Forelimb muscle (tissue), 1 donor: ENCODE measurements at places on chromosomes 6 and 20. TPM values are rescaled to one million over a fixed set of nuclear protein-coding genes. Genes with fewer than 3 reads are reported as not detected.
A peak's percentile ranks its signal among the peaks of the same experiment; 100 is the strongest.

The DDO gene
- 0.95 TPM for polyA plus RNA-seq

The SSTR4 gene
- not detected for polyA plus RNA-seq

The EMILIN3 gene
- 27.5 TPM for polyA plus RNA-seq

DNA sequence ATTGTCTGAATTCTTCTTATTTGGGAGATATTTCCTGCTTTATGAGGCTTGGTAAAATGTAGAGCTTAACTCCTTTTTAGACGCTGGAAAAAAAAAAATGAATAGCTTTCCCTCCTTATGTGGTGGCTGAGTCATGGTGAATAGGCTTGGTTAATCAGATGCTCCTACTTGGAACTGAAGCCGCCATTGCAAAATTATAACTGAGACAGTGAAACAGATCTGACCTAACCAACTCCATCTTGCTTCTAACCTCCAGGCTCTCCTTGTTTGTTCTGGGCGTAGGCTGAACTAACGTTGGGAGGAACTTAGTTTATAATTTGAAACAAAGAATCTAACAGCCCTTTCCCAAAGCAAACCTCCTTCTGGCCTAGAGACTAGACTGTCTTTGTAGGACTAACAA lies 43.2 kb upstream of the PLCB4 start:
- DNase-seq, result no peak

GRCh38 chr6:127190552-127190951 lies 72.1 kb downstream of the RSPO3 start:
- DNase-seq, result peak; percentile 32

GRCh38 chr20:57306747-57307146 lies 22.9 kb upstream of the SPO11 start:
- DNase-seq, result no peak

The DPPA5 gene
- not detected for polyA plus RNA-seq

- DNase-seq, result no peak
Measured at GRCh38 chr6:151478670-151479069, 15.1 kb upstream of the CCDC170 start.

The B4GALT5 gene
- 31.4 TPM for polyA plus RNA-seq

- DNase-seq, result peak; percentile 5
Measured at GRCh38 chr20:62454904-62455636, 20.7 kb downstream of the GATA5 start.

DNA sequence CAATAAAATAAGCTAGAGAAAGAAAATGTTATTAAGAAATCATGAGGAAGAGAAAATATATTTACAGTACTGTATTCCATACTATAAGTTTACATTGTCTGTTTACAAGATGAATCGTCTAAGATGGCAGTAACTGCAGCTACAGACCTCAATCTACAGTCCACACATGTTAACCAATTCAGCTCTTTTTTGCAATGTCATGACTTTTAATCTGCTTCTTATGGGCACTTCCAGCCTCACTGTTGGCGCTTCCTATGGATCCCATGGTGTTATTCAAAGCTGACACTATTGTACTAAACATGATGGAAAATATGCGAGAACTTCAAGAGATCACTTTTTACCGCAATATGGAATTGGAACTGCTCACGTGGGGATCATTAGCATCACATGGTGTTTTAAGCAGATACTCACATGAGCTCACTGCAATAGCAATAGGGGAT lies 451.5 kb upstream of the CITED2 start:
- DNase-seq, result no peak

GRCh38 chr20:32251470-32251869 lies 26.0 kb upstream of the KIF3B start:
- DNase-seq, result no peak

GRCh38 chr20:1809131-1809572 lies 86.1 kb upstream of the SIRPA start:
- DNase-seq, result no peak

DNA sequence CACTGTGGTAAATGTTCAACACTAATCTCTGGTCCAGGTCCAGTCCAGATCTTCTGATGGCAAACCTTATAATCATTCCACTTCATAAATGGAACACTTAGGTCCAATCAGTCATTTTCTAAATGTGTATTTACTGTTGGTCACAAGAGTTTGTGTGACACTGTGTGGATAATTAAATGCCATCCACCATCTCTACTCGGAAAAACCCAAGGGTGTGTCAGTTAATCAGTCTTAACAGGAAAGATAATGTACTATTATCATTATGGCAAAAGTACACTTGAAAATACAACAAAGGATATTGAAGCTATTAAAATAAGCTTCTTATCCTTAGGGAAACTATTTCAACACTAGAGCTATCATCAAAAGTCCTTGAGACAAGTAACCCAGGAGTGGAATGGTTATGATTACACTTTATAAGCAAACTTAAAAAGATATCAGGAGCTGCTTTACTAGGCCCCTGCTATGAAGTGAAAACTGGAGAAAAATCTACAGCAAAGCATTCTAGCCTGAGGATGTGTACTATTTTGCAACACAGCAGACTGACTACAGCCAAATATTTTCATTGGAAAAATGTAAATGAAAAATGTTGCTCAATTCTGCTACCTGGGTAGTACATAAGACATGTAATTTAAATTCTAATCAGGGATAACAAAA lies 227.9 kb downstream of the LAMA2 start:
- no peak for DNase-seq

DNA sequence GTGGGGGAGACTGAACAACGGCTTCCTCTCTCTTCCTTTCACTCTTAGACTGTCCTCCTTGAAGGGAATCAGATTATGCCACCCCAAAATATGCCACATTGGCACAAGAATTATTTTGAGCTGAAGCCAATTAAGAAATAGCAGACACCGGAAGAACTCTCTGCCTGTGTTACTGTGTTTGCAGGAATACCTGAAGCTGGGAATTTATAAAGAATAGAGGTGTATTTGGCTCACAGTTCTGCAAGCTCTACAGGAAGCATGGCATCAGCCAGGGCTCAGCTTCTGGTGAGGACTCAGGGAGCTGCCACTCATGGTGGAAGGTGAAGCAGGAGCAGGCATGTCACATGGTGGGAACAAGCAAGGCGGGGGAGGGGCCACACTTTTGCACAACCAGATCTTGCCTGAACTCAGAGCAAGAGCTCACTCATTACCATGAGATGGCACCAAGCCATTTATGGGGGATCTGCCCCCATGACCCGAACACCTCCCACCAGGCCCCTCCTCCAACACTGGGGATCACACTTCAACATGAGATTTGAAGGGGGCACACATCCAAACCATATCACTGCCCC lies 46.0 kb downstream of the PCNA start:
- DNase-seq, result no peak

DNA sequence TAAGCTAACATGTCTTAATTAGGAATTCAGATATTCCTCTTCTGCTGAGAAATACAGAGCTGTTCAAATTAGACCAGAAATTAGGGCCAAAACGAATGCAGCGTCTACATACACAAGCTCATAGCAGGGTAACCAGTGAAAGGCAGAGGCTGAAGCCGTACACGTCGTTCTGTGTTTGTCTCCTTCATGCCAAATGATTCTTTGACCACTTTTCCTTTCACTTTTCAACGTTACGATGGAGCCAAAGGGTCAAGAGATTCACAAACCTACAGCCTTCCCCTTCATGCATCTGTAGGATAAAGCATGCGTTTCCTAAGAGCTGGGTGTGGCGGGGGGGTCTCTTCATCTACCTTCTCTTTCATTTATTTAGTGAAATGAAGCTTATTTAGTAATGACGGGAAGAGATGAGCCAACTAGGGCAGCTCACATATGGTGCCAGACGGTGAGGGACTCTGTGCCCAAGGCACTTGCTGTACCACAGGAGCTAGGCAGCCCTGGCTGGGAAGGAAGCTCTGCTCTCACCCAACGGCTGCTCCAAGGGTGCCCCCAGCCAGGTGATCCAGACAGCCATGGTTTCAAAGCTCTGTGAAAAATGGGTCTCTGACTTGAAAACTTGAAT lies 178.0 kb downstream of the ATXN1 start:
- no peak for DNase-seq

- DNase-seq, result no peak
Measured at GRCh38 chr6:10481101-10481500, 40.0 kb upstream of the GCNT2 start.

DNA sequence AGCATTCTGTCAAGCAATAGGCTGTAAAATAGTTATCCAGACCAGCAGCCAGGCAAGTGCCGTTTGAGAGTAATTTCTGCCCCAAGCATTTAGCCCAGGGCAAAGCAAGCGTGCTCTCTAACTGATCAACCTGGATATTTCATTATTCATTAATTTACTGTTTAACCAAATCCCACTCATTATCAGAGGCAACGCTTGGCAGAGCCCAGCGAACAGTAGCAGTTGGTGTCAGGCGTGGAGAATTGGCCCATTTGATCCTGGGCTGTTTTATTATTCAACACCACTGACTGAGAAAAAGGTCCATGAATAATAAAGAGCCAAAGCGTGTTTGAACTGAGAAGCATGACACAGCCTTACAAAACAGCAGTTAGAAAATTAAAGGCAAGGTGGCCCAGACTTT lies 35.3 kb downstream of the TFAP2B start:
- DNase-seq, result no peak

DNA sequence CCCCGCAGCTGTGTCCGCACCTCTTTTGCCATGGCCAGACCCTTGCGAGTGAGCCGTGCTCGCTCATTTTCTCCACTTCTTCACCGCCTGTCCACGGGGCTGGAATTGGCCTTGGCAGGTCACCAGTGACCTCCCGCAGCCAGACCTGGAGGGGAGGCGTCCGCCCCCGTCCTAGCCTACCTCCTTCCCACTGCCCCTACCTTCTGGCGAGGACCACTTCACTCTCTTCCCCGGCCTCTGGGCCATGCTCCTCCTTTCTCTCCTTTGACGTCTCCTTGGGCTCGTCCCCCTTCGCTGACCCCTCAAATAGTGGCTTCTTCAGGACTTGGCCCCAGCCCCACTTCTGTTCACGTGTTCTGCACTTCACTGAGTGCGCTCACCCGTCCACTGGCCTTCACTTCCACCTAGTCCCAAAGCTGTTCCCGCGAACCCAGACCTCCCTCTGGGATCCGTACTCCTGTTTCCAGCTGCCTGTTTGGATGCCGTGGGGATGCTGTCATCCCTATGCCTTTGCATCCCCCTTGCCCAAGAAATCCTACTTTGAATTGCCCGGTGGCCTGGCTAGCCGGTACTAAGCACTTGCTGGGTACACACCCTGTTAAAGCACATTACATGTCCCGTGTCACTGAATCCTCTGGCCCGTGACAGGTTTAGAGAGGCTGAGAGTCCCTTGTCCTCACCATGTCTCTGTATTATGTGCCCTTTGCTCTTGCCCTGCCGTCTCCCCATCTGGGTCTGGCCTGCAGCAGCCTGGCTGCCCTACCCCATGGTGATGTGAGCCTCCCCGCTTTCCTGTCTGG lies 33.0 kb downstream of the SPATA2 start:
- DNase-seq, result no peak

The GDAP1L1 gene
- 0.46 TPM for polyA plus RNA-seq

DNA sequence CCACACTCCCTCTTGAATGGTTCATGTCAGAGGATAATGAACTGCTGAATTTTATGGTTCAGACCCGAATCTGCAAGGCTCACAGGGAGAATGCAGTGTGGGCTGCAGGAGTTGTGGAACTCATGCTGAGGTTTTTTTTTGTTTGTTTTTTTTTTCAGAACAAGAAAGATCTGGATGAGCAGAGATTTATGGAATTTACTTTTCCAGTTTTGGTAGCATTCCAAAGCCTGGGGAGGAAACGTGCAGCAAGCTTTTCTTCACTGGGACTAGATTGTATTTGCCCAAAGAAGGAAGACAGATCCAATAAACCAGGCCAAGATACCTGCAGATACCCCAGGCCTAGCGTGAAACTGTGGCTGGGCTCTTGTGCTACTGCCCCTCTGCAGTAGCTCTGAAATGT lies 223.9 kb upstream of the TAB2 start:
- no peak for DNase-seq

- no peak for DNase-seq
Measured at GRCh38 chr6:107666084-107666980, 157.8 kb downstream of the SCML4 start.

The BPIFB4 gene
- 0.29 TPM for polyA plus RNA-seq

- no peak for DNase-seq
Measured at GRCh38 chr6:117482240-117483003, at the start of gene DCBLD1. Gene DCBLD1, plus strand, starts transcription at chr6:117482674. Its CDS starts 108 bp downstream, at chr6:117482782.

DNA sequence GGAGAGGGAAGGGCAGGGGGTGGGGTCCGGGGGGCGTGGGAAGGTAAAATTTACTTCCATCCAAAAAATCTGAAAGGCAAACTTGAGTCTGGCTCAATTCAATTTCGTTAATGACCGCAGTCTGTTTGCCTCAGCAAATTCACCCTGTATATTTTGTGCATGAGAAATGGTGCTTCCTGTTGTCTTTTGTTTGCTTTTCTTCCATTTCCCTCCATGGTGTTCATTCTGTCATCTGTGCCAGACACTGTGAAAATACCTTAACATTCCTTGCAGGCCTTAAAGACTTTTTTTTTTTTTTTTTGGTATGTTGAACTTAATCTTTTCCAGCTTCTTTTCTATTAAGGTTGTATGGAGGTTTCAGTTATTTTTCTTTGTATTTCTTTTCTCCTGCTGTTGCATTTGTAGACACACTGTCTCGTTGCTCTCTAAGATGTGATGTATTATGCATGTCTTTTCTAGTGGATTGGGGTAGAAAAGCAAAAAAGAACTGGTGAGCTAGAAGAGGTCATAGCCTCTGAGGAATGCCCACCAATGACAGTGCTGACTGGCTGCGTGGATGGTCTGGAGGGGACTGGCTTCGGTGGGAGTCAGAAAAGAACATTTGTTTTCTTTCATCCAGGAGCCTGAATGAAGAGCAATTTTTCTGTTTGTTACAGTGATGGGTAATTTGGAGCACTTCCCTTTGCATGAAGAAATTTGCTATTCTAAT lies 585.0 kb upstream of the MAP3K7 start:
- no peak for DNase-seq

The XKR7 gene
- polyA plus RNA-seq, result 0.04 TPM

DNA sequence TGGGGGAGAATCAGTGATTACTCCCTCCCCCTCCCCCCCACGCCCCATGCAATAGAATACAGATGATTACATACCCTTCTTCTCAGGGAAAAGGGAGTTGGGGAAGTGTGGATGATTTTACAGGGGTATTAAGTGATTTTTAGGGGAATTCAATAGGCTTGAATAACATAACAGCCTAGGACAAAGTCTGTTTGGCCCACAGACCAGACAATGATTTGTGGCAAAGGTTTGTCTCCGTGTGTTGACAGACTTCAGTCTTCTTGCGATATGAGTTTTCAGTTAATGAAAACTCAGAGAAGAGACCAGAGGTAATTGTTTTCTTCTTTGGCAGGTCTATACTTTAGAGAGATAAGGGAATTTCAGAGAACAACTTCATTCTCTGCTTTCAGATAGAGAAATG lies 95.3 kb downstream of the OR2B2 start:
- no peak for DNase-seq

The NELFCD gene
- 60.9 TPM for polyA plus RNA-seq

DNA sequence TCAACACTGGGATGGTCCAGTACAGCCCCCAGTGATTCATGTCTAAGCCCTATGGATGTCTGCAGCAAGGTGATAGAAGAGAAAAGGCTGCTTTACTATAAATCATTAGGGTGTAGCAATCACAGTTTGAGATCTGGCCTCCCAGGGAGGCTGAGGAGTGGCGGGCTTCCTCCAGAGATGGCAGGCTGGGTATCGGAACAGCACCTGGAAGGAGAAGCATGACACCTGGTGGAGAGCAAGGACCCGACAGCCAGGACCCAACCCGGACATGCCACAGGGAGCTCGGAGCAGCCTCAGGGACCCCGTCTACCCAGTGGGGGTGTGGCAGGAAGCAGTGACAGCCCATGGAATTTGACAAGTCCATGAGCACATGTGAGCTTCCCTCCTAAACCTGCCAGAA lies 114.8 kb upstream of the CD93 start:
- DNase-seq, result no peak

The GPR63 gene
- 3.4 TPM for polyA plus RNA-seq

GRCh38 chr6:135703007-135703406 lies 148.5 kb upstream of the PDE7B start:
- DNase-seq, result no peak
